Activated CD4-positive, alpha-beta memory T cell treated with anti-CD3 and anti-CD28 coated beads for 36 hours (primary cell): ENCODE measurements at places on chromosomes 16 and 17.

GRCh38 chr17:61335105-61335844, 64.4 kb upstream of the TBX2 start:
- no peak for DNase-seq

DNA sequence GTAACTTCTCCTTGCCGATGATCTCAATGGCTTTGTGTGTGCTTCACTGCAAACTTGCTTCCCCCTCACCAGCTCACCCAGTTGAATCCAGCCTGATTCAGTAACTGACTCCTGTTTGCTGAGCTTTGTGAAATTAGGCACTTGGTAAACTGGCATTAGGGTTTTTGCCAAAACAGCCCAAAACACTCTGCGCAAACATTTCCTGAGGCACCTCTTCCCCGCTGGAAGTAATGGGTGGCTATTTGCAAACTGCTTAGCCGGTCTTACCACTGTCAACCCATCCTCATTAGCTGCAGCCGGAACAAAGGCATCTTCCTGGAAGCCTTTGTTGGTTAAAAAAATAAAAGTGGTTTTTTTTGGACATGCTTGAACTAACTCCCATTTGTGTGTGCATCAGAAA, 353.2 kb downstream of the MAF start:
- DNase-seq: no peak

DNA sequence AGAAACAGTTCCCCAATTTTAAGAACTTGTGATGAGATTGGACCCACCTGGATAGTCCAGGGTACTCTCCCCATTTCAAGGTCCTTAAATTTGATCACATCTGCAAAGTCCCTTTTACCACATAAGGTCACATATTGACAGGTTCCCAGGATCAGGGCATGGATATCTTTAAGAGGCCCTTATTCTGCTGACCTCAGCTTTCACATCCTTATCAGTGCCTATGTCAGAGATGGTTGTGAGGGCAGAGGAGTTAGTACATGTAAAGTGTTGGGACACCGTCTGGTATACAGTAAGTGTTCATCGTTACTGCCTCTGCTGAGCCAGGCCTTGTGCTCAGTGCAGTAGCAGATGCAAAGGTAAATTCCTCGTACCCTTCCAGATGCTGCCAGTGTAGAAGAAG, 375.4 kb upstream of the ASIC2 start:
- DNase-seq: no peak

DNA sequence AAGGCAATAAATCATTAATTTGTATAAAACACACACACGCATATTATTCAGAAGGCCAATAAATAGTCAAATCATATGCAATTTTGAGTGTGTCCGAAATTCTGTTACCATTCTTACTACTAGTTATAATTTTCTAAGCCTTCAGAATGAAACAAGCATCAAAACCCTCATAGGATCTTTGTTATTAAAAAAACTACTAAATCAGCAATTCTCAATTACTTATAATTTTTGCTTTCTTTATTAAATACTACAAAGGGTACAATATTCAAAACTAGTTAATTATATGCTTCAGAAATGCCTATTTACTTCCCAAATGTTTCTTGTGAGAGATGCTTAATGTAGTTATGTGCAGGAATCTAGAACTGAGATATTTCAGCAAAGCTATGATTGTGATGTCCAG, 413.1 kb upstream of the KIF2B start:
- no peak for DNase-seq

- DNase-seq: no peak
Measured at GRCh38 chr16:60729051-60729450, 1307.2 kb downstream of the CDH8 start.

GRCh38 chr16:85082173-85083050, 29.9 kb downstream of the CIBAR2 start:
- DNase-seq: no peak

DNA sequence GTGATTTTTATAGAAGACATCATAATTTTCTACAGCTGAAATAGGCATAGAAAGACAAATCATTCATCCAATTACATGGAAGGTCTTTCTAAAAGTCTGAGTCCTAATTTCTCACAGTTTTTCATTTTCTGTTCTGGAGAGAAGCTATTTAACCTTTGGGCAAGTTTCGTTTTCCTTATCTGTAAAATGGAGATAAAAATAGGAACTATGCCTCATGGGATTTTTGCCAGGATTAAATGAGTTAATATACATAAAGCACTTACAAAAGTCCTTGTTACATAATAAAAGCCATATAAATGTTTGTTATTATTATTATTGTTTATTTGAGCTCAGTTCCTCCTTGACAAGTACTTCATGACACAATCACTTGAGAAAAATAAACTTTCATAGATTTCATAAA, 121.4 kb downstream of the SKAP1 start:
- DNase-seq: no peak

GRCh38 chr17:80720610-80721577, 176.3 kb downstream of the RPTOR start:
- peak; percentile 87 for DNase-seq

DNA sequence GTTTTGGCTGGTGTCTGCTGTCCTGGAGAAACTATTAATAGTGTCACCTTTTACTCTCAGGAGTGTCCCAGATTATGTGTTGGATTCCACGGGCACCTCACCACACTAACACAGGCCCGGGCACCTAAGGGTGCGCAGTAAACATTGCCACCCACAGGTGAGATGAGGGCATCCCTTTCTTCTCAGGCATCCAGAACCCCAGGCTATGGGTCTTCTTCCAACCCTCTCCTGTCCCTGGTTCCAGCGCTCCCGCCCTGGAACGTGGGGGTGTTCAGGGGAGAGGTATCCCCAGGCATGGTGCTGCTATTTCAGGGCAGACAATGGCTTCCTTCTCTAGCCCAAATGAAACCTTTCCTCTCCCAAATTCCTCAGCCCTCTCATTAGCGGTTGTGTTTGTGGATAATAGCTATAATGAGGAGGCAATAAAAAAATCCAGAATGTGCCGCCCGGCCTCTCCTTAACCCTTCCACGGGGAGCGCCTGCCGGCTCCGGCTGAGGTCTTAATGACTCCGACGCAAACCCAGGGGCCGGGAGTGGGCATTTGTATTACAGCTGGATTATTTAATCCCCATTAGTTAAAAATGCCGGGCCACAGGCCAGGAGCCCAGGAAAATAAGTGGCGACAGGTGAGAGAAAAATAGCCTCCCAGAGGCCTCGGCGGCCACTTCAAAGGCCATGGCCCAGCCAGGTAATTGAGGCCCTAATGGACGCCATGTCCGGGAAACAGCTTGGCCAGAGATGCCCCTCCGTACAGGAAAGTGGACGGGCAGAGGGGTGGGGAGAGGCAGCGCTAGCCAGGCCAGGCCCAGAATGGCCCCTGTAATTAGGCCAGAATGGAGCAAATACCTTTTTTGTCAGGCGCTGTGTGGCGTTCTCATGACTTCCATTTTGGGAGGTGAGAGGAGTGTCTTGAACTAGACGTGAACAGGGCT, 102.8 kb downstream of the IRX5 start:
- no peak for DNase-seq

DNA sequence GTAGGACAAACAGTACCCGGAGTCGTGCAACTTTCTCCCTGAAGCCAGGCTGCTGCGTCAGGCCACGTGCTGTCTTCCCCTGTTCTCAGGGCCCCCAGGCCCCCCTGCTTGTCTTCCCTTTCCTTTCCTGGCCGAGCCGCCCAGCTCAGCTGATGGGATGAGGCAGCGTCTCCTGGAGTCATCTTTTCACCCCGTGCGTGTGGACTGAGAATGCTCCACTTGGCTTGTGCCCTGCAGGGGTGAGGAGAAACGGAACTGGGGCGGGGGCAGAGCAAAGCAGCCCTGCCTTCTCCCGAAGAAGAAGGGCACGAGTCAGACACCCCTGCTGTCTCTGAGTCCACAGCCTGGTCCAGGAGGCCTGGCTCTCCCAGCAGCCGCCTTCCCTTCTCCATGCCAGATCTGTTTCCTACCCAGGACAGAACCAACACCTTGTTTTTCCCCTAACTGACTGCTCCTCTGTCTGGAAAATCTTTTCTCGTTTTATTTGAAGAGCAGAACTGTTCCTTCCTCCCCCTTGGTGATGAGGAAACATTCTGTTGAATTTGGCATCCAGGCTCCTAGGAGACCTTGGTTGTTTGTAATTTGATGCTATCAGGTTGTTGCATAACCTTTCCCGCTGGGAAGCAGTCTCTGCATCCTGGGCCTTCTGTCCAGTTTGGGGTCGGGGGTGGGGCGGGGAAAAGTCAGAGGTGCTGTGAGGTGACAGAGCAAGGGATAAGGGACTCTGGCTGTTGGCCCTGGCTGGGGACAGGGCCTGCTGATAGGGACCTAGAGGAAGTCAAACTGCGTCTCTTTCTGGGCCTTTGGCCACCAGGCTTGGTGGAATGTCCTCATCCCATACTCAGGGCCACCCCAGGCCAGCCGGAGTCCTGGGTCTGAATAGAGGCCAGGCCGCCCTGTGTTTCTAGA, 78.8 kb downstream of the WIPI1 start:
- DNase-seq: no peak

DNA sequence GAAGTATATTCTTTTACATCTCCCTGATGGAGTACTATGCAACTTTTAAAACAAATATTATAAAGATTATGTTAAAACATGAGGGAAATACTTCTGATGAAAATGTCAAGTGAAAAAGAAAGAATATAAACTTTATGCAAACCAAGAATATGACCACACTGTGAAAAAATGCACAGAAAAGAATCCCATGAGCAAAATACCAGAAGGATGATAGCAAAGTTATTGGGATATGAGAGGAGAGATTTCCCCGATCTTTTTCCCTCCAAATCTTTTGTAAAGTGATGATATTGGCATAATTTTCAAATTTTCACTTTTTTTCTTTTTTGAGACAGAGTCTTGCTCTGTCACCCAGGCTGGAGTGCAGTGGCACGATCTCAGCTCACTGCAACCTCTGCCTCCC, 36.6 kb upstream of the SMURF2 start:
- no peak for DNase-seq

DNA sequence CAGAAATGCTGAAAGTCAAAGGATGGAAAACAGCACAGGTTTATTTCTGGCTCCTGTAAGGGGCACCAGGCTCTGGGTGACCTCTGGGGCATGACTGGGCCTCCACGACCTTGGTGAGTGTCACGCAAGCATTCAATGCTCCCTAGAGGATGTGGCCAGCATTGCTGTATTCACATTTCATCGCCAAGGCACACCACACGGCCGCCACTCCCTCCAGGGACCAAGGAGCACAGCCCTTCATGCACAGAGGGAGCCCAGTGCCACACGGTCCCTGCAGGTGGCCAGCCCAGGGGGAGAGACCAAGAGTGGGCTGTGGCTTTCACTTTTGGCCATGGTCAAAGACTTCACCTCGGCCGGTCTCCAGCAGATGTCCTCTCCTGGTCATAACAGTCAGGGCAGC, 137.4 kb upstream of the TNRC6C start:
- DNase-seq: peak; percentile 24

- DNase-seq: no peak
Measured at GRCh38 chr17:81419319-81419885, 24.1 kb downstream of the BAHCC1 start.

- no peak for DNase-seq
Measured at GRCh38 chr17:46108550-46109110, 84.6 kb downstream of the KANSL1 start.

DNA sequence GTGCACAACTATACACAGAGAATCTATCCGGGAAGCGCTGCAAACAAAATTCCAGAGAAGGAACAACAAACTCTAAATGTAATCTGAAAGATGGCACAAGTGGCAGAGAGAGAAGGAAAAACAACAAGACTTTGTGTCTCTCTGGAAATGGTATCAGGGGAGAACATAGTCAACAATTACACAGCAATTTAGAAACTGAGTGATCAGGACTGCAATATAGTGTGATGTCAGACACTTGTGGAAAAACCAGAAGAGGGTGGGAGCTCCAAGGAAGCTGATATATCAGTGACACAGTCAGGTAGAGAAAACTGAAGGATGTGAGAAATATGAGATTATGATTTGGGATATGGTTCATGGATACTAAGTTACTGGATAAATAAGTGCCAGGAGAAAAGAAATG, 8.2 kb downstream of the ZNF19 start:
- no peak for DNase-seq

GRCh38 chr16:72753881-72754280, 294.0 kb downstream of the ZFHX3 start:
- DNase-seq: no peak

DNA sequence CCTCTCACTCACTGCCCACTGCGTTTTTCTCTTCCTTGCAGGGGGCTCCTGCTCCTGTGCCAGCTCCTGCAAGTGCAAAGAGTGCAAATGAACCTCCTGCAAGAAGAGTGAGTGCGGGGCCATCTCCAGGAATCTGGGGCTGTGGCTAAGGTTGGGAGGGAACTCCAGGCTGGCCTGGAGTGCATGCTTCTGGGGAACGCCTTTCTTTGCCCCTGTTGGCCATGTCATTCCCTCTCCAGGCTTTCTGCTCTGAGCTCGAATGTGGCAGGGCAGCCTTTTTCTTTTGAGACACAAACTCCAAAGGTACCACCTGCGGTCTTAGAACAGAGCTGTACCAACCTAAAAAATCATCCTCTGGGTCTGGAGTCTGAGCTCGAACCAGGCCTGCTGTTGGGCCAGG, 7.4 kb upstream of the MT1E start:
- DNase-seq: no peak

DNA sequence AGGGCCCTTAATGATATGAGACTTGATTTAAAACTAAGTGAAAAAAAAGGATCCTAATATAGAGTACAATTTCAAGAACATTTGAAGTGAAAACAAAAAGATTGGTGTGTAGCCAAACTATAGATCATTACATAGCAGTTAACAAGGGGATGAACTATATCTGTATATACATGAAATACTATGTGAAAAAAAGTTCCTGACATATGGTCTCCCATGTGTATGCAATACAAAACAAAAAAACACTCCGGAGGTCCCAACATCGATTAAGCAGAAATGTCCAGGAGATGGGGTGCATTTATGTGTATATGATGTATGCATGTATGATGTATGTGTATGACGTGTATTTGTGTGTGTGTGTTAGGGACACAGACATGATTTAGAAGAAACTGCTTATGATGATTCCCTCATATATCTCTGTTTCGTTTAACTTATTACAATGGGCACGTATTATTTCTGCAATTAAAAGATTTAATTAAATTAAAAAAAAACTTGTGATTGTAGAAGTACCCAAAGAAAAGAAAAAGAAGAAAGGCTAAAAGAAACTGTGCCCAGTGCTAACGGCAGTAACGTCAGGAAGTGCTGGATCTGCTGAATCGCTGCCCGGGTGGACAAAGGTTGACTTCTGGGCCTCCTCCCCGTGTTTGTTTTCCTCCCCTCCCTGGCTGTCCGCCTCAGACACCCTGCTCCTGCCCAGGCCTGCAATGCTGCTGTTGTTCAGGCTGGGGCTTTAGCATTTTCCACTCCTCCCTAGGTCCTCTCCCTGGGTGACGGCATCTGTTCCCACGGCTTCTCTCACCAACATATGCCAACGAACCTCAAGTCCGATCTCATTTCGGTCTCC, 36.9 kb downstream of the TBX4 start:
- no peak for DNase-seq

- no peak for DNase-seq
Measured at GRCh38 chr17:16123531-16123930, 91.8 kb downstream of the NCOR1 start.

DNA sequence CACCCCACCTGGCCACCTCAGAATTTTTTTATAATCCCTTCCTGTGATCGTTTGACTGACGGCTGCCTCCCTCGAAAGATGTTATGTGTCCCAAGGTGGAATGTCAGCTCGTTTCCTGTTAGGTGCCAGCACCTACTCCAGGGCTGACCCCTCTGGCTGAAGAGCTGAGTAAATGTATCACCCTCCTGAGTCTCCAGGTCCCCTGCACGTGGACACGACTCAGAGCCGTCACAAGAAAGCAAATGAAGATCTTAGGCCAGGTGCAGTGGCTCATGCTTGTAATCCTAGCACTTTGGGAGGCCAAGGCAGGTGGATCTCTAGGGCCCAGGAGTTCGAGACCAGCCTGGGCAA, 273.2 kb downstream of the C16orf95 start:
- DNase-seq: no peak

- no peak for DNase-seq
Measured at GRCh38 chr17:73976676-73977521, 226.6 kb upstream of the RPL38 start.
